ENCODE measurements at places on chromosomes 7 and 10. TPM values are rescaled to one million over a fixed set of nuclear protein-coding genes. Genes with fewer than 3 reads are reported as not detected.

GRCh38 chr7:116206141-116206540 is 4.2 kb upstream of the TES start:
- DNase-seq, result no peak

GRCh38 chr10:9052767-9053166 is 998.3 kb downstream of the GATA3 start:
- no peak for DNase-seq

- DNase-seq, result no peak
Measured at GRCh38 chr10:70302292-70302691, 18.5 kb upstream of the NPFFR1 start.

GRCh38 chr10:84590327-84591193 is 262.2 kb downstream of the CCSER2 start:
- DNase-seq, result no peak

GRCh38 chr7:7512861-7513597 is 22.6 kb downstream of the COL28A1 start:
- DNase-seq, result no peak

- no peak for DNase-seq
Measured at GRCh38 chr7:64485623-64486022, 77.2 kb downstream of the ZNF680 start.

ANKRD30A gene
- total RNA-seq, result not detected

DNA sequence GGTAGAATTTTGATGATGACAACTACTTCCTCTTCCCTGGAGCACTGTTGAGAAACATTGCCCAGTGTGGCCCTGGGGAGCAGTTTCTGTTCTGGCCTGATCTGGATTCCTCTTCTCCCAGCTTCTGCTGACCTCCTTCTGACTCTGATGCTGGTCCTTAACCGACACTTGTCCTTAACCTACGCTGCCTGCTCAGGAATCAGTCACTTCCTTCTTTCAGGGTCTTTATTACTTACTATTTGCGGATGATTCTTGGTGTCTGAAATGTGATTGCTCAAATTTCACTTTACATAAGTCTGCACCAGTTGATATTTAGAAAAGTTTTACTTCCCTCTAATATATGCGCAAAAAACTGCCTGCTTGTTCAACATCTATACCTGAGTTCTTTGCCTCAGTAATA is 164.1 kb downstream of the PTEN start:
- peak; percentile 51 for DNase-seq

GRCh38 chr10:102678068-102678400 is 33.8 kb downstream of the TRIM8 start:
- DNase-seq, result no peak

- DNase-seq, result peak; percentile 51
Measured at GRCh38 chr7:15906436-15906835, 220.0 kb upstream of the MEOX2 start.

DNA sequence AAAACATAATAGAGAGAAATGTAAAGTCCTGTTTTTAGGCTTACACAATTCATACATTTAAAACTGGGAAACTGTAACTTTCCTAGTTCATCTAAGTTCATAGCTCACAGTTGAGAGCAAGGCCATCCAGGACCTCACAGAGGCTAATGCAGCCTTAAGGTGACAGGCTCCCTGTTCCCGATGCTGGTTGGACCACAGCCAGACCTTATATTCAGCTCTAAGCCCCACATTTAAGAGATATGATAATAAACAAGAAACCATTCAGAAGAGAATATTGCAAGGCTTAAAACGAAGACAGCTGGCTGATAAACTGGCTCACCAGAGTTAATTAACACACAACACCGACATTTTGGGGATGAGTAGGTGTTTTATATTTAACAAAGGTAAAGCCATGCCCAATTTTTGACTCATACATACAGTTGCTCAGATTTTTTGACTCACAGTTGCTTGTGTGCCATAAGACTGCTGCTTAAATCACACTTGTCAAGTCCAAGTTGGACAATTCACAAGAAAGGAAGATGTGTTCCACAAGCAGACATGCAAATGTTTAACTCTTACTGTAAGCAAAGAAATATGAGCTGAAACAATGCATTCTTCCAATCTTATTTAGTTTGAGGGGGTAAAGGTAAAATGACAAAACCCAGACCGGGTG is 41.1 kb upstream of the TMEM213 start:
- DNase-seq, result no peak

SPDYE2B gene
- not detected for total RNA-seq

- no peak for DNase-seq
Measured at GRCh38 chr7:24419511-24419910, 135.5 kb downstream of the NPY start.

PANK1 gene
- 8.2 TPM for total RNA-seq

GRCh38 chr7:157691586-157692459 is 355.0 kb downstream of the DNAJB6 start:
- no peak for DNase-seq

DNA sequence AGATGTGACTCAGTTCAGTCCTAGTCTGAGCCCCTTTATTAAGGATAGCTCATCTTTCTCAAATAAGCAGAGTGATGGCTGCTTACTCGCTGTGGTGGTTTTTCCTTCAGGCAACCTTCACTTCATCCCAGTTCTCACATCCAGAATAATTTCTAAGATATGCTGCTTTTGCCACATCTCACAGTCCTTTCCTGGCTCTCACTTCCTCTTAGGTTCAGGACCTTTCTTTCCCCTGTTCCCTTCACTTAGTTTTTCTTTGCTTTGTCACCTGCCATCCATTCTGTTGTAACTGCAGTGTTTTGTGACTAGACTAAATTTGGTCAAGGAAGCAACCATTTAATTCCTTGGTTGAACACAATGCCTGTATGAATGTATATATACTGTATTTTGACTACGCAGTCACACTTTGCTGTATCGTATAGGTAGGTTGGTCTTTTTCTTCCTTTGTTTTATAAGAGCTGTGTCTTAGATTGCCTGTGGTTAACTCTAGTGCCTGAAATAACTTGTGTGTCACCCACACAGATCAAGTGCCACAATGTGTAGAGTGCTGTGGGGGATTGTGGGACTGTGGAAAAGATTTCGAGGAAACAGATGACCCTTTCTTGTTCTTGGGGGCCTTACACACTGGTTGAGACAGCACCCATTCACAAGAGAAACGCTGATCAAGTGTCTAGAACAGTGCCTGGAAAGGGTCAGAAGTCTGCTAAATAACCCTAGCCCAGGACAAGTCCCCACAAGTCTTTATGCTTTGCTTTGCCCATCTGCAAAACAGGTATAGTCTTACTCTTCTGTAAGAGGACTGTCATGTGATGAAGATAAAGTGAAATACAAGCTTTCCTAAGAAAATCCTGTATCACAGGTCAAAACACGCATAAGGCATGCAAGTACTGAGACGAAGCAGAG is 2.6 kb downstream of the ZNF655 start:
- DNase-seq, result no peak

DNA sequence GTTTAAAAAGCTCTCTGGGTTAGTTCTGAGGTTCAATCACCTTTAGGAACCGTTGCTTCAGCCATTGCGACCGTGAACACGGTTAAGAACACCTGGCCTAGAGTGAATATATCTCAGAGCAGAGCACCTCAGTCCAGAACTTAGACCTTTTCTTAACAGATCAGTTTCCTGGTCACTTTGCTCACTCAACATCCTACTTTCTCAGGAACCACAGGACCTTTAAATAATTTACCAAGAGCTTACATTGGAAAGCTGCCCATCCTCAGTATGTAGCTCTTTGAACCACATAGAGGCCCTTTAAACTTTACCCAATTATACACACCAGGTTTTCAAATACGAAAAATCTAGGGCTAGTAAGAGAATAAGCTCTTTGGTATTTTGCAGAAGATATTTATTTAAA is 153.2 kb downstream of the NRBF2 start:
- no peak for DNase-seq

DNA sequence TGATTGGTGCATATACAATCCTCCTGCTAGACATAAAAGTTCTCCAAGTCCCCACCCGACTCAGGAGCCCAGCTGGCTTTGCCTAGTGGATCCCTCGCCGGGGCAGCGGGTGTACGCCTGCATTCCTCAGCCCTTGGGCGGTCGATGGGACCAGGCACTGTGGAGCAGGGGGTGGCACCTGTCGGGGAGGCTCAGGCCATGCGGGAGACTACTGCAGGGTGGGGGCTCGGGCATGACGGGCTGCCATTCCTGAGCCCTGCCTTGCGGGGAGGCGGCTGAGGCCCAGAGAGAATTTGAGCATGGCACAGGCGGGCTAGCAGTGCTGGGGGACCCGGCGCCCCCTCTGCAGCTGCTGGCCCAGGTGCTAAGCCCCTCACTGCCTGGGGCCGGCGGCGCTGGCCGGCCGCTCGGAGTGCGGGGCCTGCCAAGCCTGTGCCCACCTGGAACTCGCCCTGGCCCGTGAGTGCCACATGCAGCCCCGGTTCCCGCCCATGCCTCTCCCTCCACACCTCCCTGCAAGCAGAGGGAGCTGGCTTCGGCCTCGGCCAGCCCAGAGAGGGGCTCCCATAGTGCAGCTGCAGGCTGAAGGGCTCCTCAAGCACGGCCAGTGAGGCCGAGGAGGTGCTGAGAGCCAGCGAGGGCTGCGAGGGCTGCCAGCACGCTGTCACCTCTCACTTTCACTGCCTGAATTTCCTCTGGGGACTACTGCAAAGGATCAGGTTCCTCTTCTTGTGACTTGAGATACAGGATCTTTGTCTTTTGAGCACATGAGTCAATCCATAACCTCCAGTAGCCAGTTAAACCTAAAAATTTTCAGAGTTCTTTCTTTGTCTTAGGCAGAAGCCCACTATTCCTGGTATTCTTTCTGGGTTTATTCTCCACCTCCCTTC is 25.1 kb upstream of the ELOVL3 start:
- DNase-seq, result no peak

NRAP gene
- total RNA-seq, result not detected

DNA sequence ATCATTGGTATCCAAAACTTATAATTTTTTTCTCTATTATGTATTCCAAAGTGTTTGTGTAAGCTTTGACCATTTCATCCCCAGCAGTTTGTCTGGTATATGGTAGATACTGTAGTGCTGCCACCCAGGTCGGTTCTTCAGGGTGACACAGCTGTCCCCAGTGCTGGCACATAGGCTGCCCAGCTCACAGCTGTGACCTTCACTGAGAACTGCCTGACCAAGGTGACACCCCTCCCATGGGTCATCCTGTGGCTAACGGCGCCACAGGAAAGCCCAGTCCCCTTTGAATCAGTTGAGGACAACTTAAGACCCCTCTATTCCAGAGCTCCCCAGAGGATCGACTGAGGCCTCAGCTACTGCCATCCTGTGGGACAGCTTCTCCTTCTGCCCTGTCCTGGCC is 644.2 kb upstream of the FOXK1 start:
- no peak for DNase-seq

DNA sequence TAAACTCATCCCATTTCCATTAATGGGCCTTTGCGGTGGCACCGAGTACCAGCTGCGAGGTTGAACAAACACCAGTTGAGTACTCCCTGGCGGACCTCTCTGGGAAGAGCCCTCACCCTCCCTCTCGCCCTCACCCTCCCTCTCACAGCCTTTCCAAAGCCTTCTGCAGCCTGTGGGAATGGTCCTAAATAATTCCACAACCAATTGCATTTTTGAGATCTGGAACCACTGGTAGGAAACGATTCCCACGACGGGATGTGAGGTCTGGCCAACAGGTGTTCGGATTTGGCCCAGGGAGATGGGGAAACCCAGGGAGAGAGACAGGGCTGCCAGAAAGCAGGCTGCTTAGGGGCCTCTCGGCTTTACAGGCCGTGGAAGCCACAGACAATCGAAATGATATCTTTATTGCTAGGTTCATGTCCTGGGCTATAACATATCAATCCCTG is 5.3 kb downstream of the PTF1A start:
- no peak for DNase-seq

DNA sequence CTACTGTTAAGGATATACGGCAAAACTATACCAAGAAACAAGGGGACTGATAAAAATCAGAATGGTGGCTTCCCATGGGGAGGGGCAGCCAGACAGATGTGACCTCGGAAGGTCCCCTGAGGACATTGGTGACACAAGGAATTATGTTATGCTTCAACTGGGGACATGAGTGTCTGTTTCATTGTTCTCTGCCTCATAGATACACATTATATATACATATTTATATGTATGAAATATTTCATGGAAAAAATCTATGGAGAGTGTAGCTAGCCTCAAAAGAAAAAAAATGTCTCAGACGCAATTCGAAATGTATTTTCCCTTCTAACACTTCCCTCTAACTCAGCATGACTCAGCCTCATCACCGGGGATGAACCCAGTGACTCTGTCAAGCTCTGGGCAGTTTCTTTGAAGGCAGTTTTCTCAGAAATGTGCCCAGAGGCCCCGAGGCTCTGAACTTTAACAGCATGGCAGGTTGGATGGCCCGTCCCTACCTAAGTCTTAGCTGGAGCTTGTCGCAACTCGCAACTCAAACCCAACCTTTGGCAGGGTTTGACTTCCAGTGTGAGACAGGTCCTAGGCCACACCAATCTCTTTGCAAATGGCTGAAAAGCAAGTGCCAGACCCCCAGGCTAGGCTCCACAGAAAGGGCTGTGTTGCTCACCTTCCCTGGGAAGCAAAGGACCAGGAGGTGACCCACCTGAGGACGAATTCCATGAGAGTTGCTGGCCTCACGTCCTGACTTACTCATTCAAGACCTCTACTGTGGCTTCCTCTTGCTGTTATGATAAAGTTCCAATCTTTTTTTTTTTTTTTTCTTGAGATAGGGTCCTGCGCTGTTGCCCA is 86.9 kb downstream of the CARD11 start:
- no peak for DNase-seq

INMT gene
- total RNA-seq, result 249 TPM

- DNase-seq, result no peak
Measured at GRCh38 chr10:68253346-68253745, 21.4 kb upstream of the ATOH7 start.

GRCh38 chr7:155804897-155805825 is 7.1 kb downstream of the SHH start:
- DNase-seq, result peak; percentile 74

ZFAND4 gene
- total RNA-seq, result 15.7 TPM

GRCh38 chr7:150891740-150892139 is 39.4 kb downstream of the AOC1 start:
- DNase-seq, result no peak

DNA sequence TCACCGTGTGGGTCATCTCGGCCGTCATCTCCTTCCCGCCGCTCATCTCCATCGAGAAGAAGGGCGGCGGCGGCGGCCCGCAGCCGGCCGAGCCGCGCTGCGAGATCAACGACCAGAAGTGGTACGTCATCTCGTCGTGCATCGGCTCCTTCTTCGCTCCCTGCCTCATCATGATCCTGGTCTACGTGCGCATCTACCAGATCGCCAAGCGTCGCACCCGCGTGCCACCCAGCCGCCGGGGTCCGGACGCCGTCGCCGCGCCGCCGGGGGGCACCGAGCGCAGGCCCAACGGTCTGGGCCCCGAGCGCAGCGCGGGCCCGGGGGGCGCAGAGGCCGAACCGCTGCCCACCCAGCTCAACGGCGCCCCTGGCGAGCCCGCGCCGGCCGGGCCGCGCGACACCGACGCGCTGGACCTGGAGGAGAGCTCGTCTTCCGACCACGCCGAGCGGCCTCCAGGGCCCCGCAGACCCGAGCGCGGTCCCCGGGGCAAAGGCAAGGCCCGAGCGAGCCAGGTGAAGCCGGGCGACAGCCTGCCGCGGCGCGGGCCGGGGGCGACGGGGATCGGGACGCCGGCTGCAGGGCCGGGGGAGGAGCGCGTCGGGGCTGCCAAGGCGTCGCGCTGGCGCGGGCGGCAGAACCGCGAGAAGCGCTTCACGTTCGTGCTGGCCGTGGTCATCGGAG is 1.8 kb downstream of the ADRA2A start:
- DNase-seq, result no peak
